Large intestine (tissue), 12 donors: ENCODE measurements at places on chromosomes 7 and 10.
A peak's percentile ranks its signal among the peaks of the same experiment; 100 is the strongest.

DNA sequence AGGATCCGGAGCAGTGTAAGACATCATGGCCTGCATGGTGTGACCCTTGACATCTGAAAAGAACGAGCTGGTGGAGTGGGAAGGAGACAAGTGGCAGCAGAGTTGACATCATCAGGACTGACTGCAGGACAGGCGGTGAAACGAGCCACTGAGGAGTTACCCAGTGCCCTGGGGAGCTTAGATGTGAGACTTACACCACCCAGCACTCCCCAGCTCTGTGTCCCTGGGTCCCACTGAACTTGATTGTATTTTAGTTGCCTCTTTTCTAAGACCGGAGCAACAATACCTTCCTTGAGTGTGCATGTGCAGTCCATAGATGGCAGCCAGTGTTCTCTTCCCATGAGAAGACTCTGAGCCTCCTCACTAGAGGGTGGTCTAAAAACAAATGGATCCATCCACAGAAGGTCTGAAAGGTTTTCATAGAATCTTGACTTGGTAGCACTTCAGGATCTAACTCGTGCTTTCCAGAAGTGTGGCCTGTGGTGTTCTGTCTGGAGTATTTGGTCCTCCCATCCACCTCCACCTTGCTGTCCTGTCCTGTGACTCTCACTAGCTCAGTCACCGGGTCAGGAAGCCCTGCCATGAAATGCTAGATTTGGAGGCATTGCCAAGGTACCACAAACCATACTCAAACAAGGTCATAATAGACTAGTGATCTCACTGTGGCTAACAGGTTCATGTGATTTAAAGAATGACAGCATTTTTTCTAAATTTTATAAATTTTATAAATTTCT is 59.0 kb downstream of the IKZF1 start:
- no peak for DNase-seq

GRCh38 chr7:128928159-128928813 is 9.4 kb upstream of the IRF5 start:
- no peak for DNase-seq

- DNase-seq = no peak
Measured at GRCh38 chr10:118522791-118523498, 72.5 kb downstream of the PRLHR start.

GRCh38 chr10:25493122-25493893 is 318.5 kb downstream of the GPR158 start:
- no peak for DNase-seq

DNA sequence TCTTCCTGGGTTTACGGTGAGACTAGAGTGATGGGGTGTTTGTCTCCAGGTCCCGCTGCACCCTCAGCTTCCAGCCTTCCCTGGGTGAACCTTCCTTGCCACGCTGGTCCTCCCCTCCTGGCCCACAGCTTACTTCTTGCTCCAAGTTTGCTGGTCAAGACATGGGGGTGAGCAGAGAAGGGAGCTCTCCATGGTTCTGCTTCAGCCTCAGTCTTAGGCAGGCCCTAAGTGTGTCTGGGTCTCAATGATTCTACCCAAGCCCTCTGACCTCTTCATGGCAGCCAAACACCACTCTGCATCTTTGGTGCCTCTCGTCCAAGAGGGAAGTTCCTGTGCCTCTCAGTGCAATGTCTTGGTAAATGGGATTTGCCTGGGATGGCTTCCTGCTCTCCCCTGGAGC is 356.5 kb upstream of the KLF6 start:
- no peak for DNase-seq

DNA sequence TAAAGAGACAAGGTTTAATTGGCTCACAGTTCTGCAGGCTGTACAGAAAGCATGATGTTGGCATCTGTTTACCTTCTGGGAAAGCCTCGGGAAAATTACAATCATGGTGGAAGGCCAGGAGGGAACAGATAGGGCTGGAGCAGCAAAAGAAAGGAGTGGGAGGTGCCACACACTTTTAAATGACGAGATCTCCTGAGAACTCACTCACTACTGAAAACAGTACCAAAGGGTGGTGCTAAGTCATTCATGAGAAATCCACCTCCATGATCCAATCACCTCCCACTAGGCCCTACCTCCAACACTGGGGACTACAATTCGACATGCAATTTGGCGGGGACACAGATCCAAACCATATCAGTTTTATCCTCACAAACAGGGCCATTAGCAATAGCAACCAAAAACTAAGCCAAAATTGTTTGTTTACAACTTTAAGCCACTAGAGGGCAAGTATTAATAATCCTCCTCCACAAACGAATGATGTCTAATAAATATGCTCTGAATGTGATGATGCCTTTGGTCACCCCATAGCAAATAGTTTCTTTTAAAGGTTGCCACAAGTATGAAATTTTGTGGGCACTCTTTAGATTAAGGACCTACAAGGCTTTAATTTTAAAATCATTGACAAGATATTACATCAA is 129.2 kb upstream of the NRBF2 start:
- DNase-seq = no peak

DNA sequence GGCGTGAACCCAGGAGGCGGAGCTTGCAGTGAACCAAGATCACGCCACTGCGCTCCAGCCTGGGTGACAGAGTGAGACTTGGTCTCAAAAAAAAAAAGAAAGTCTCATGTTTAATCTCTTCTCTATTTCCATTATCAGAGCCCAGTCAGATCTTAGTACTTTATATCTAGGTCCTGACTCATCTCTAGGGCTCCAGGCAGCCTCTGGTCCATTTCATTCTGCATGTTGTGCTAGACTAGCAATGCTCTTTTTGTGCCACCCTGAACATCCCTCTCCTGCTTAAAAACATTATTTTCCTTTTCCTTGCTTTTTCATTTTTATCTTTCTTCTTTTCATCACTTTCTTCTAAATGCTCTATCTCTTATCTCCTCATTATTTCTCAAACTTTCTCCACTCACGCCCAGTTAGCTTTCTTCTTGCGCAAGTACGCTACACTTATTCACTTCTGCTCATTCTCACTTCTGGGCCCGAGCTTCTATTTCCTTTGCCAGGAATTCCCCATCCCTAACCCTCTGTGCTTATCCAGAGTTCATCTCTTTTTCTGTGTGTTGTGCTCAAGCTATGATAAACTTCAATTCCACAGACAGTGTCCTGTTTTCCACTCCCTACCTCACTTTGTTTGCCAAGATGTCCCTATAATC is 63.9 kb downstream of the BTAF1 start:
- no peak for DNase-seq

DNA sequence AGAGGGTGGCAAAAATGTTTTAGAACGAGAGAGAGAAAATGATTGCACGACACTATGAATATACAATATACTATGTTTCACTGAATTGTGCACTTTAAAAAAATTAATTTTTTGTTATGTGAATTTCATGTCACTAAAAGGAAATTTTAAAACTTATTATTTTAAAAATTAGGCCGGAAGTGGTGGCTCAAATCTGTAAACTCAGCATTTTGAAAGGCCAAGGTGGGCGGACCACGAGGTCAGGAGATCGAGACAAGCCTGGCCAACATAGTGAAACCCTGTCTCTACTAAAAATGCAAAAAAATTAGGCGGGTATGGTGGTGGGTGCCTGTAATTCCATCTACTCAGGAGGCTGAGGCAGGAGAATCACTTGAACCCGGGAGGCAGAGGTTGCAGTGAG is 642.5 kb downstream of the XPNPEP1 start:
- no peak for DNase-seq

DNA sequence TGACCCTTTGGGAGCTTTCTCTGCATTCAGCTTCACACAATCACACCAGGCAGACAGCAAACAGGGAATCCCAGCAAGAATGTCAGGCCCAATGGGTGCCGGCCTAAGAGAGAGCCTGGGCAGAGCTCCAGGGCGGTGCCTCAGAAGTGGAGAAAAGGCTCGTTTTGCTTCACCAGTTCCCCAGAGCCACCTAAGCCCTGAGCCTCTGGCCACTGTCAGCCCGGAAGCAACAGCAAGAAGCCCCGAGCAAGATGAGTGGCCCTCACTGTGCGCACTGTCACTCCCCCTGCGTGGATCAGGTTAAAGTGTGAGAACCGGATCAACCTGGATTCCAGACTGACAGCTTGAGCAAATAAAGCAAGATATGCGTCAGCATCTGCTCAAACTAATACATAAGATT is 14.7 kb downstream of the CNPY1 start:
- DNase-seq = no peak

DNA sequence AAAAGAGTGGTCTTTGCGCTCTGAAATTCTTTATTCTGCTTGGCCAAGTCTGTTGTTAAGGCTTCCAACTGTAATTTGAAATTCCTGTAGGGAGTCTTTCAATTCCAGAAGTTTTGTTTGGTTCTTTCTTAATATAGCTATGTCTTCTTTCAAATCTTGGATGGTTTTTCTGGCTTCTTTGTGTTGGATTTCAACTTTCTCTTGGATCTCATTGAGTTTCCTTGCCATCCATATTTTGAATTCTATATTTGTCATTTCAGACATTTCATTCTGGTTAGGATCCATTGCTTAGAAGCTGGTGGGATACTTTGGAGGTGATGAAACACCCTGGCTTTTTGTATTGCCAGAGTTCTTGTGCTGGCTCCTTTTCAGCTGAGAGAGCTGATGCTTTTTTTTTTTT is 55.5 kb downstream of the ZNF783 start:
- DNase-seq = no peak

DNA sequence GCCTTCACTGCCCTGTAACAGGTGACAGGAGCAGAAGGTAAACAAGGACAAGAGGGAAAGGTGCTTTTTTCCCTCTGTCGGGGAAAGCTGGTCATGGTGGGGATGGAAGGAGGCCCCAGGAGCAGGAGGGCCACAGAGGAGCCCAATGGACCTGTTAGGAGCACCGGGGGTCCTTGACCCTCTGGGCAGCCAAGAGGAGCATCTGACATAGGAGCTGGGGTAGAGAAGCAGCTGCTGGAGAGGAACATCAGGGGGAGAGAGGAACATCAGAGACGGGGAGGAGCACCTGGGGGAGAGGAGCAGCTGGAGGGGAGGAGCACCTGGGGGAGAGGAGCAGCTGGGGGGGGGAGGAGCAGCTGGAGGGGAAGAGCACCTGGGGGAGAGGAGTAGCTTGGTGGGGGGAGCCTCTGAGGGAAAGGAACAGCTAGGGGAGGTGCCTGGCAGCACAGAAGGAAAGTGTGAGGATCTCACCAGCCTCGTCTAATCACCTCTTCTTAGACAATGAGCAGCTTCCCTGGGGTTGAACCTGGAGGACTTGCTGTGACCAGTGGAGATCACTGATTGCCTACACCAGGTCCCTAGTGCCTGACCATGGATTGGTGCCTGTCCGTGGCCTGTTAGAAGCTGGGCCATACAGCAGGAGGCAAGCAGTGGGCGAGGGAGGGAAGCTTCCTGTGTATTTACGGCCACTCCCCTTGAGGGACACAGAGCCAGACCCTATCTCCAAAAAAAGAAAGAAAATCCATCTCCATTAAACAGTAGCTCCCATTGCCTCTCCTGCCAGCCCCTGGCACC is 37.6 kb downstream of the JAKMIP3 start:
- DNase-seq = no peak

GRCh38 chr7:69825113-69825972 is 227.1 kb downstream of the AUTS2 start:
- DNase-seq = no peak

- no peak for DNase-seq
Measured at GRCh38 chr10:100204370-100204769, 18.5 kb upstream of the ERLIN1 start.

DNA sequence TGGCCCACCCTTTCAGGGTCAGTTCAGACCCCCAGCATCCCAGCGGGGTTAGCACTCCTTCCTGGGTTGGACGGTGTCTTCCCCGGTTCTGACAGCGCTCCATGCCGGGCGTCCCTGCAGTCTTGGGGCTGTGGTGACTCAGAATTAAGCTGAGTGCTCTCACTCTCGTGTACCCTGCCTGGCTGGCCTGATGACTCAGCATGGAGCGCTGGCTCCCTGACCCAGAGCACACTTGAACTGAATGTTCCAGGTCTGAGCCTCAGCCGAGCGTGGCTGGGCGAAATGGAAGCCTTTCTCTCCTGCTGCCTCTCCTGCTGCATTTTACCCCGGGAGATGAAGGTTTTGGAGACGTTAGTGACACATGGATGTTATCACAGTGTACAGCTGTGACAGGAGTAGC is 7.1 kb downstream of the BAG3 start:
- peak; percentile 30 for DNase-seq

DNA sequence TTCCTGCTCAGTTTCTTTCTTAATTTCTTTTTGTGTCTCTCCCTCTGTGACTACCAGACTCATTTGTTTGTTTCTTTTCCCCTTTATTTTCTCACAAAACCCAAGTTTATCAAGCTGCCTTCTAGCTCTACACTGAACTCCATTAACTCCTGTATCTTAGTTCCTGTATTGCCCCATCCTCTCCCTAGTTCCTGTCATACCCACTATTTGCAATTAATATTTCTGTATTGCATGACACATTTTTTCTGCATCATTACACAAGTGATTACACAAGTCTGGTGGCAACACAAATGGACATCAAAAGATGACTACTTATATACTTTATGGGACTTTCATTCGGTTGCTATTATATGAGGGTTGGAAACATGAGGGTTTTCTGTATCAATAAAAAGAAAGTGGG is 26.9 kb upstream of the OR9A4 start:
- DNase-seq = no peak

- no peak for DNase-seq
Measured at GRCh38 chr7:105778956-105779355, 97.4 kb downstream of the ATXN7L1 start.

- DNase-seq = no peak
Measured at GRCh38 chr10:100482834-100483185, 20.0 kb downstream of the WNT8B start.

DNA sequence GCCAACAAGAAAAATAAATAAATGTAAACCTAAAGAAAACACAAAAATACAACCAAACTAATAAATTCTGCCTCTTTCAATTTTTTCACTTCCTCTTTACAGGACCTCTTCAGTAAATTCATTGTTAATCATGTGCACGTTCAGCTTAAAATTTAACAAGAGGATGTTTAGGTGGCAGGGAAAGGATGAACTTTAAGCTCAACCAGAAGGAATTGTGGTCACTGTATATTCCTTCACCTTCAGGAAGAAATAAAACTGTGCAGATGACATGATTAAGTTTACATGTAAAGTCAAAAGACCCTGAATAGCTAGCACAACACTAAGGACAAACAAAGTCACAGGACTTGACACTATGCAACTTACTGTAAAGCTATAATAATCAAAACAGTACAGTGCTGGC is 33.0 kb downstream of the KIF5B start:
- peak; percentile 68 for DNase-seq

- no peak for DNase-seq
Measured at GRCh38 chr10:3210251-3210877, 37.8 kb upstream of the PITRM1 start.

- DNase-seq = no peak
Measured at GRCh38 chr10:2121929-2122328, 384.6 kb upstream of the ADARB2 start.

GRCh38 chr7:74097937-74098614 is 14.5 kb downstream of the LIMK1 start:
- DNase-seq = no peak
